ENCODE measurements at places on chromosomes 2 and 18.

DNA sequence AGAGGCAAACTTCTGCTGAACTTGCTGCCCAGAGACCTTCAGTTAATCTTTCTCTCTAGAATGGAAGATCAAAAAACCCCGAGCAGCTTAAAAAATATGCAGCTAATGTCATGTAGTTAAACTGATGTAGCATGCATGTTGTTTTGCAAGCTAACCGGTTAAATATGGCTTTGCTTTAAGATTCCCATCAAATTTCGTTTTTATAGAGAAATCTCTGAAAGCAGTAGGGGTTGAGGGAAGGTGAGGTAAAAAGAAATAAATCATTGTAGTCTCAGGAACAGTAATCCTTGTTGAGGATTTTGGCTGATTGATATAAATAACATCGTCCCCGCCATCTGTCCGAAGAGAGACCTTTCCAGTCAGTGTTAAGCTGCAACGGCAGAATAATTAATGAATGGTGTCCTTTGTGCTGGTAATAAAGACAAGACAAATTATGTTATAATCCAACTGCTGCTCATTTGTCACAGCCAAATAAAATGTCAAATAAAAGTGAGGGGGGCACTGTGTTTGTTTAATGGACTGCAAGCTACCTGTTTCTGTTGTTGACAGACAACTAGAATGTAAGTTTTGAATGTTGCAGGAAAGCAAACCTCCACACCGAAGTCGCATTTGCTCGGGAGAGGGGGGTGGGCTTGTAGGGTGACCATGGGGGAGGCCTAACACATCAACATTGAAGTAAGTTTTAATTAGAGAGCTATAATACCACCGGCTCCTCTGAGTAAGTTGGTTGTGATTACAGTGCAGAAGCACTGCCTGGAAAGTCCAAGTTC is 555.5 kb downstream of the ARHGAP15 start:
- no peak for DNase-seq

DNA sequence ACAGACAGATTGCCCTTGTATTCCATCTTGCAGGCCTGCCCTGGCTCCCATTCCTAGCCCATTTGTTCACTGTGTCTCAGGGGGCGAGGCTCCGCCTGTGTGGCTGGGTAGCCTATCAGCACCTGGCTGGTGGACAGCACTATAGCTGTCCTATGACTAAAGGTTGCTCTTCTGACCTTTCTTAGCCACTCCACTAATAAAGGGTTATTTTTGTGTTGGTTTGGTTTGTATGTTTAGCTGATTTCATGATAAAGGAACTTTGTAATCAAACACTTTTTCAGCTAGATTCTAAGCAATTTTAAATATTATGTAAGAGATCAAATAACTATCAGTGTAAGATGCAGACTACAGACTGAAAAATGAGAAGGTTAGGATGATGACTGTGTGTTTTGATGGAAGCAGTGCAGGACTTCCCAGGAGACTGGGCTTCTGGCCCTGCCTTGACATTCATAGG is 72.2 kb downstream of the CRIM1 start:
- no peak for DNase-seq

DNA sequence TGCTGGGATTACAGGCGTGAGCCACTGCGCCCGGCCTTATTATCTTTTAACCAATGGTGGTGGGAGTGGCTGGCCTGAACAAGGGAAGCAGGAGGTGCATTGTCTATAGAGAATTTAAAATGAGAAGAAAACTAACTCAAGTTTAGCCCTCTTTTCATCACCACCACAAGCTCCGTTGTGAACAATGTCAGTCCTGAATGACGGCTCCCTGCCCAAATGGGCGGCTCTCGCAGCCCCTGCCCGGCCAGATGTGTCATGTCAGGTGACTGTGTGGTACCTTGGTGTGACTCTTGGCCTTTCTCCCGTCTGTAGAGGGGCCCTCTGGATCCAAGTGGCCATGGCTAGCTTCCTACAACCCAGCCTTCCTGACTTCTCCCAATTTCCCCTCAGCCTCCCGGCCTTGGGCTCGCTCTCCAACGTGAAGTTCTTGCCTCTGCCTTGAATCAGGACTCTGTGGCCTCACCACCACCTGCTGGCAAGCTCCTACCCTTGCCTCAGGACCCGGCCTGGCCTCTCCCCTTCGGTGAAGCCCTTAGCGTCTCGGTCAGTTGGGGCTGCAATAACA is 67.6 kb downstream of the LONRF2 start:
- DNase-seq, result no peak

- no peak for DNase-seq
Observed at GRCh38 chr18:35732162-35732561, 150.6 kb downstream of the GALNT1 start.

DNA sequence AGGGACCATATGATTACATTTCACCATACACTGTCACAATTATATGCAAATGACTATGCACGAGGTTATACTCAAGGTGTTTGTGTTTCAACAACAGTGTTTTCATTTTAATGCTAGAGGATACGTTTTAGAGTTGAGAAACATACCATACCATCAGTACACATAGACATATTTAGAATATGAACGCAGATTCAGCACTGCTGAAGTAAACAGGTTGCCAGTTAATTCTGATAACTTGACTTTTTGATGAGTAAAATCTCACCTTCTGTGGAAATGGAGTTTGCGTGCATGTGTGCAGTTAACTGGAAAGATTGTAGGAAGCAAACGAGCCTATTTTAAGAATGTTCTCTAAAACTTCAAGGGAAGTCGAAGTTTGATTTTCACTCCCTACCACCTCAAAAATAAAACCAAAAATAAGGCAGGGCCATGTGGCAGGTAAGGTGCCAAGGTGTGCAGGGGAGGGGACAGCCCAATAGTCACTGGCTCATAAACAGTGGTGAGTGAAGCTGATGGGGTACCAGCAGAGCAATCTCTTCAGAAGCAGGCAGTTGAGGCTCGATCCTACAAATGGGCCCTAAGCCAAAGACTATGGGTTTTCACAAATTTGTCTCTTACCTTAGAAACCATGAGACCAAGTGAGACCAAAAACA is 213.1 kb downstream of the IKZF2 start:
- DNase-seq, result no peak

DNA sequence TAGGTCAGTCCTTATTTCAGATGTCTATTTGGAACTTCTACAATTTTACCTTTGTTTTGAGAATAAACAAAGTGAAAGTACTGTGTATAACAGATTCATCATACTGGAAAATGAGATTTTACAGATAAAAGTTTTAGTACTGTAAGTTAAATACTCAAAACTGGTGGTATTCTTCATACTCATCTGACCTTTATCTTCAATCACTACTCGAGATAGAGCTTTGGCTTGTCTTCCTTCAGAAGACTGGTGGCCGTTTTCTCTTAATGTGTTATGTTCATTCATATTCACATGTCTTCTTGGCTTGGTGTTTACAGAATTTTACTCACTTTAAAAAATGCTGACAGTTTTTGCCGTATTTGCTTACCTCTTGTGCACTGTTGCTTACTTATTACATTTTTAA is 2.1 kb downstream of the SPOPL start:
- DNase-seq, result no peak

DNA sequence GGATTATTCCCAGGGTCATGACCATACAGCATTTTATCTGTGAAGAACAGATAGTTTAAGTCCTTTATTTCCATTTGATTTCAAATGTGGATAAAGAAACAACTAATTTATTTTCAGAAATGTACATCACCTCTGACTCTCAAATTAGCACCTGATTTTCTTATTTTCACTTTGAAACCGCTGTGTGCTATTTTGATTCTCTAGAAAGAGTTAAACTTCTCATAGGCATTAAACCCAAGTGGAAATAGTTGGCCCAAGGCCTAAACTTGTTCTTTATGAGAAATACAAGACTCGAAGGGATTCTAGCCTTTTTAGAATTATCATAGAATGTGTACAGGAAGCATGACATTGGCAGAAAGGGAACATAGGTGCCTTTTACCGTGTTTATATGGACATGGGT is 41.5 kb upstream of the LTBP1 start:
- no peak for DNase-seq
